ENCODE measurements at places on chromosomes 7 and 10. TPM values are rescaled to one million over a fixed set of nuclear protein-coding genes. Genes with fewer than 3 reads are reported as not detected.
A peak's percentile ranks its signal among the peaks of the same experiment; 100 is the strongest.

DNA sequence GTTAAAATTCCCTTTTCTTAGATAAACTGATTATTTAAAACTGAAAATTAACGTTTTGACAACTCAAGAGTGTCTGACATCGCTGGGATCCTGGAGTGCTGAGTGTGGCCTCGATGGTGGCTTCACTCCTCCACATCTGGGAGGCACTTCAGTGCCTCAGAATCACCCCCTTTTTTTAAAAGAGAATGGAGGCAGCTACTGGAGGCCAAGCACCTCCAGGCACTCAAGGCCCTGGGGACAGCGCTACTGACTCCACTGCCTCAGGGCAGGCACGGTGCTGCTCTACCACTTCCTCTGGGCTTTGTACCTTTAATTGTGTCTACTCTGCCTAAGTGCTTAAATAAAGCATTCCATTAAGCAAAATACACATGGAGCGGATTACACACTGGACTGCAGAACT, 27.2 kb upstream of the NCAPG2 start:
- DNase-seq: no peak
- H3K27me3 ChIP-seq: no peaks in the 10 kb centered on the region
- H3K36me3 ChIP-seq: peaks cover 68% of the 10 kb centered on the region
- H3K4me1 ChIP-seq: peaks cover 7% of the 10 kb centered on the region
- no peak overlapping the region for H3K27ac ChIP-seq
- H3K4me3 ChIP-seq: no peak overlapping the region

The ADAM12 gene
- 0.27 TPM for total RNA-seq

- no peaks in the 10 kb centered on the region for H3K4me1 ChIP-seq
- H3K4me3 ChIP-seq: no peak overlapping the region
- no peaks in the 10 kb centered on the region for H3K27me3 ChIP-seq
- no peaks in the 10 kb centered on the region for H3K36me3 ChIP-seq
- H3K27ac ChIP-seq: no peak overlapping the region
Observed at GRCh38 chr7:15925608-15926007, 239.1 kb upstream of the MEOX2 start.

- H3K27me3 ChIP-seq: no peaks in the 10 kb centered on the region
- H3K4me1 ChIP-seq: peaks cover 41% of the 10 kb centered on the region
- no peaks in the 10 kb centered on the region for H3K36me3 ChIP-seq
- DNase-seq: peak; percentile 78
Observed at GRCh38 chr10:97608991-97609561, 19.6 kb downstream of the C10orf62 start.

- no peak overlapping the region for H3K4me3 ChIP-seq
- no peak for DNase-seq
- H3K27ac ChIP-seq: no peak overlapping the region
- H3K4me1 ChIP-seq: peaks cover 15% of the 10 kb centered on the region
Observed at GRCh38 chr10:102735065-102735562, 8.6 kb upstream of the WBP1L start.

The PKD1L1 gene
- 1.5 TPM for total RNA-seq

The ZCCHC24 gene
- 47.5 TPM for total RNA-seq

DNA sequence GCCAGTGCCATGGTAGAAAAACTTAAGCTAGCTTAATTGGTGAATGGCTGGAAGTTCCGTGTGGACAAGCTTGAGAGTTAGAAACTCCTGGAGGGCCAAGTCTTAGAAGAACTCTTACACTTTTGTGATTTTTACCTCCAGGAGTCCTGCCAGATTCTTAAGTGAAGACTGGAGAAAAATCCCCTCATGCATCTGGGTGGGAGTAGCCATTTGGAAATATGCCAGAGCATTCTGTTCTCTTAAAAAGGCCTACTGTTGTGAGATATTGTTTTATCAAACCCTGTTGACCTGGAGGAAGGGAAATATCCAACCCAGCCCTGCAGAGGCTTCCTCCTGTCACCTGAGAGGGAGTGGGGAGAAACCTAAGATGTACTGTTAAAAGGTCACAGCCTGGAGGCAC, 17.6 kb upstream of the MCM10 start:
- H3K4me3 ChIP-seq: no peak overlapping the region
- no peak overlapping the region for H3K27ac ChIP-seq
- no peak for DNase-seq
- H3K27me3 ChIP-seq: no peaks in the 10 kb centered on the region
- H3K4me1 ChIP-seq: no peaks in the 10 kb centered on the region

DNA sequence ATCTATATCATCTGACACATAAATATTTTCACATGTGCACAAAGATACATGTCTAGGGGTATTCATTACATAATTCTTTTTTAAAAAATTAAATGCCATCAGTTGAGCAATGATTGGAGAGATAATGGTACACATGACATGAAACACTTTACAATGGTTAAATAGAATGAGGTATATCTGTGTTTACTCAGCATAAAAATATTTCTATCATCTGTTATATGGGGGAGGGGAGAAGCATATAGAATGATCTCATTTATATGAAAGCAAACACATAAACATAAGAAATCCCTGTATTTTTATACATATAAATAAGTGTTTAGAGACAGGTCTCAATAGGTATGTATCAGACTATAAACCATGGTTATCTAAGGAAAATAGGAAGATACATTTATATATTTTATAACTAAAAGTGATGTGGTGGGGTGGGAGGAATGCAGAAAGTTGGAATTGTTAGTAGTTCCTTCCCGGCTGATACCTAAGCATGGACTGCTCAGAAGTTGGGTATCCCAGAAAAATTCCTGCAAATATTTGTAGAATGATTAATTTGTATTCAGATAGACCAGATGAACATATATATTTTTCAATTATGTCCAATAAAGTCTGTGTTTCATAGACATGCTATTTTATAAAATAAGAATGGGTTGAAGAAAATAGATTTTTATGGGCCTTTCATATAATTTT, 75.1 kb downstream of the SHOC2 start:
- no peak overlapping the region for H3K4me3 ChIP-seq
- H3K27ac ChIP-seq: no peak overlapping the region
- no peak for DNase-seq
- no peaks in the 10 kb centered on the region for H3K36me3 ChIP-seq
- peaks cover 21% of the 10 kb centered on the region for H3K4me1 ChIP-seq
- no peaks in the 10 kb centered on the region for H3K27me3 ChIP-seq

GRCh38 chr7:41820111-41820671, 117.3 kb upstream of the INHBA start:
- no peak for DNase-seq
- H3K36me3 ChIP-seq: no peaks in the 10 kb centered on the region

Measured in left ventricle myocardium inferior (tissue), 1 donor.